ENCODE measurements at places on chromosomes 5 and 9.

DNA sequence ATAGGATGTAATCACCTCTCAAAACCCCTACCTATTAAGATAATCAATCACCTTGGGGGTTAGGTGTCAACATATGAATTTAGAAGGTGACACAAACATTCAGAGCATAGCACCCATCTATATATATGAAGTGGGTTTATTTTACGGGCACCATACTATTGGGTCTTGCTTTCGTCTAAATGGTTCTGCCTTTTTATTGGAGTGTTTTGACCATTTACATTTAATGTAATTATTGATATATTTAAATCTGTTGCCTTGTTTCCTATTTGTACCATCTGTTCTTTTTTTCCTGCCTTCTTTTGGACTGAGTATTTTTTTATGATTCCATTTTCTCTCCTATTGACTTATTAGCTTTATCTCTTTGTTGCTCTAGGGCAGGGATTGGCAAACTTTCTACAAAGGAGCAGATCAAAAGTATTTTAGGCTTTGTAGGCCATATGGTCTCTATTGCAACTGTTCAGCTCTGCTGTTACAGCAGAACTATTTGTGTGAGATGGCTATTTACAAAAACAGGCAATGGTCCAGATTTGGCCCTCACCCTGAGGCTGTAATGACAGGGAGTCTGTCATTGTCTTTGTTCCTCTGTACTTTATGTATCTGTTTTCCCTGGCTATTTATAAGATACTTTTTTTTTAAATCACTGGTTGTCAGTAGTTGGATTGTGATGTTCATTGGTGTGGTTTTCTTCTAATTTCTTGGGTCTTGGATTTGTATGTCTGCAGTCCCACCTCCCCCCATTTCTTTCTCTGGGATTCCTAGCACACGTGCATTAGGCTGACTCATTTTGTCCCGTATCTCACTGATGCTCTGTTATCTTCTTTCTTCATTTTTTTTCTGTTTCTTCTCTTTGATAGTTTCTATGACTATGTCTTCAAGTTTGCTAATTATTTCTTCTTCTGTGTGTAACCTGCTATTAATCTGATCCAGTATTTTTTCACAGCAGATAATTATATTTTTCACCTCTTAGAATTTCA lies 127.1 kb downstream of the DAB2IP start:
- DNase-seq, result no peak

GRCh38 chr5:87825583-87825982 lies 412.9 kb upstream of the CCNH start:
- no peak for DNase-seq

DNA sequence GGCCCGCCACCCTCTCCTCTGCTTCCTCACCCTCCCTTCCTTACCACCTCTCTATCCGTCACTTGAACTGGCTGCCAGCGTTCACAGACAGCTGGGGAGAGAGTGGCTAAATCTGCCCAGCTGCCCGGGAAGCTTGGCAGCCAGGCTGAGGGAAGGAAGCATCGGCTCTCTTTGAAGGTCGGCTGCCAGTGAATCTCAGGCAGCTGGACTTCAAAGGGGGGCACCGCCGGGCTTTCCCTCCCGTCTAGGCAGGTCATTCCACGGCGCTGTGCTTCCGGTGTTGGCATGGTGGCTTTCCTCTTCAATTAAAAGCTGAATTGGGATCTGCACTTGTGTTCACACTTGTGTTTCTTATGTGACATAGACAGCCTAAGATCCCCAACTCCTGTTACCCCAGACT lies 174.0 kb downstream of the GDNF start:
- no peak for DNase-seq

GRCh38 chr5:150458802-150459557 lies 9.4 kb upstream of the RPS14 start:
- DNase-seq, result peak; percentile 65

GRCh38 chr9:121277518-121278295 lies 9.7 kb downstream of the GSN start:
- peak; percentile 59 for DNase-seq

- no peak for DNase-seq
These were observed 92.5 kb downstream of the PCDH1 start for GRCh38 chr5:141785711-141786110.

Measured in inflammatory macrophage (primary cell).